ENCODE measurements at places on chromosomes 7 and 10.
A peak's percentile ranks its signal among the peaks of the same experiment; 100 is the strongest.

DNA sequence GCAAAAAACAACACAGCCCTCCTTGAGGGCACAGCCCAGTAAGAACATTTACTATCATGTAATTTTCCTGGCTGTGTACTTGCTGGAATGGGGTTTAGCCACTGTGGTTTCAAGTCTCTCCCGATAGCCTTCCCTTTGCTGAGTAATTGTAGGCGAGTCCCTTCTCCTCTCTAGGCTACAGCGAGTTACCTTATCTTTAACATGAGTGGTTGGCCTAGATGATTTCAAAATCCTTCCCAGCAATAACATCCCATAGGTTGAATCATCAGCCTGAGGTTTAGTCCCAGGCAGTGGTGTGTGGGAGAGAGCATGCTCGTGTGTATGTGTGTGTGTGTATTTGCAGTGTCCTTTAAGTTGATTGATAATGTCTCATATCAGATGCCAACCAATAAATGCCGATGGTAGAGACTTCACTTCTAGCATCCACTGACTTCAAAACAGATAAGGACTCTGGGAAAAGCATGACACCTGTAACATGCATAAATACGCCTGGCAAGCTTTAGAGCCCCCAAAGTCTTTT, 142.9 kb upstream of the ZMIZ1 start:
- H3K27me3 ChIP-seq: peaks cover 14% of the 10 kb centered on the region
- H3K4me3 ChIP-seq: no peak overlapping the region
- no peak overlapping the region for H3K27ac ChIP-seq
- no peaks in the 10 kb centered on the region for H3K36me3 ChIP-seq
- H3K4me1 ChIP-seq: peaks cover 5% of the 10 kb centered on the region

GRCh38 chr7:155349601-155350331, 52.1 kb downstream of the INSIG1 start:
- DNase-seq: no peak
- H3K27ac ChIP-seq: no peak overlapping the region
- H3K4me1 ChIP-seq: peaks cover 6% of the 10 kb centered on the region
- peaks cover 23% of the 10 kb centered on the region for H3K27me3 ChIP-seq
- H3K4me3 ChIP-seq: no peak overlapping the region

DNA sequence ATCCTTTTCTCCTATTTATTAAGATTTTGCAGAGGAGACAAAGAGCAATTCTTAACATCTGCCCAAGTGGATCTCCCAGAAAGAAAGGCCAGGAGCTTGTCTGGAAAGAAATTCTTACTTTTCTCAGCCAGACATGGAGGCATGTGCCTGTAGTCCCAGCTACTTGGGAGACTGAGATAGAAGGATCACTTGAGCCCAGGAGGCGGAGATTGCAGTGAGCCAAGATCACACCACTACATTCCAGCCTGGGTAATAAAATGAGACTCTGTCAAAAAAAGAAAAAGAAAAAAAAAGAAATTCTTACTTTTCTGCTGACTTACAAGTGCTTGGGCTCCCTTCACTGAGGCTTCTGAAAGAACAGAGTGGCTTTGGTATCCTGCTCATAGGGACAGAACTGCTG, 2.4 kb upstream of the CYP3A43 start:
- no peak overlapping the region for H3K27ac ChIP-seq
- peaks cover 2% of the 10 kb centered on the region for H3K4me1 ChIP-seq
- H3K27me3 ChIP-seq: no peaks in the 10 kb centered on the region
- DNase-seq: no peak

DNA sequence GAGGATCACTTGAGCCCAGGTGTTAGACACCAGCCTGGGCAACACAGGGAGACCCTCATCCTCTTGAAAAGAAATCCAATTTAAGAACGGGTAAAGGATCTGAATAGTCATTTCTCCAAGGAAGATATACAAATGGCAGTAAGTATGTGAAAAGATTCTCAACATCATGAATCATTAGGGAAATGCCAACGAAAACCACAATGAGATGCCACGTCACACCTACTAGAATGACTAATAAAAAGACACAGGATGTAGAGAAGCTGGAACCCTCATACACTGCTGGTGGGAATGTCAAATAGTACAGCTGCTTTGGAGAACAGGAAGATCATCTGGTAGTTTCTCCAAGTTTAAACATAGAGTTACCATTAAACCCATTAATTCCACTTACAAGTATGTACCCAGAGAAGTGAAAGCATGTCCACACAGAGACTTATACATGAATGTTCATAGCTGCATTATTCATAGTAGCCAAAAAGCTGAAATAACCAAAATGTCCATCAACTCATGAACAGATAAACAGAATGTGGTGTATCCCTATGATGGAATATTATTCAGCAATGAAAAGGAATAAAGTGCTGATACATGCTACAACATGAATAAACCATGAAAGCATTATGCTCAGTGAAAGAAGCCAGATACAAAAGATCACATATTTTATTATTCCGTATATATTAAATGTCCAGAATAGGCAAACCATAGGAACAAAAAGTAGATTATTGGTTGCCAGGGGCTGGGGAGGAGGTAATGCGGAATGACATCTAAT, 13.1 kb upstream of the ZMIZ2 start:
- H3K27ac ChIP-seq: no peak overlapping the region
- H3K27me3 ChIP-seq: no peaks in the 10 kb centered on the region
- H3K36me3 ChIP-seq: no peaks in the 10 kb centered on the region
- no peak overlapping the region for H3K4me3 ChIP-seq
- no peaks in the 10 kb centered on the region for H3K4me1 ChIP-seq

- H3K27me3 ChIP-seq: no peaks in the 10 kb centered on the region
- DNase-seq: no peak
- no peaks in the 10 kb centered on the region for H3K36me3 ChIP-seq
Observed at GRCh38 chr10:9010093-9010492, 955.6 kb downstream of the GATA3 start.

DNA sequence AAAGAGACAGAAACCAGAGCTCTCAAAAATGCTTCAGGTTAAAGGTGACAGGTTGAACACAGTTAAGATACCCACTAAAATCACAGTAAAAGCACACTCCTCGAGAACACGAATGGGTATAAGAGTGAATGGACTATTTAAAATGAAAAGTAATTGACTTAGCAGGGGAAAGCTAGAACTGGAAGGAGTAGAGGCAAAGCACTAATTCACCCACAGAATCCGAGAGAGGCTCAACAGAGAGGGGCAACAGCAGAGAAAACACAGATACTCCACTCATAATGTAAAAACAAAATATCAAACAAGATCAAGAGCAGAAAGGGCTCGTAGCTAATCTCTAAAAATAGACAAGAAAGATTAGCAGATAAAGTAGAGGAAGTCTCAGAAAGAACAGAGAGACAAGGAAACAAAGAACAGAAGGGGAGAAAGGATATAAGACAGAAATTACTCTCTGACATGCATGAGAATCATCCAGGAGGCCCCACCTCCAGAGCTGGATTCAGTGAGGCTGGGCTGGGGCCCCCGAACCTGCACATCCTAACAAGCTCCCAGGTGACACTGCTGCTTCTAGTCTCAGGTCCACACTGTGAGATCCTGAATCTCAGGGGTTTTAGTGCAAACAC, 117.6 kb downstream of the GALNT11 start:
- no peak overlapping the region for H3K4me3 ChIP-seq
- no peak for DNase-seq
- H3K4me1 ChIP-seq: no peaks in the 10 kb centered on the region
- H3K27ac ChIP-seq: no peak overlapping the region
- H3K36me3 ChIP-seq: peaks cover 64% of the 10 kb centered on the region
- no peaks in the 10 kb centered on the region for H3K27me3 ChIP-seq

DNA sequence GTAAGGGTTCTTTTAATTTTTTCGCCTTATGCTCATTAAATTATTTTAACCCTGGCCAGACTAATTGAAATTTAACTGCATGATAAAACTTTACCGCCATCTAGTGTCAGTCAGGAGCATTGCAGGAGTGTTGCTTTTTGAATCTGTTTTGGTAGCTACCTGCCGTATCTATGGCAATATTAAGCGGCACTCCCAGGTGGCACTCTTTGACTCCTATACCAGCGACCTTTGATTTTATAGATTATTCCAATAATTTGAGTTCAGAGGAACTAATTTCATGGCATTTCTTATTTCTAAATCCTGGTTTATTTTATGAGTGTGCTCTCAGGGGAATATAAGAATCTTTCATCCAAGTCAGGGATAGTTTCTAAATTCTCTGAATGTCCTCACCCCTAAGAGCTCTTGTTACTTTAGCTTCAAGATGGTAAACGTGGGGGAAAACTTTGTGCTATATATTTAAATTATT, 198.9 kb downstream of the REEP3 start:
- peak; percentile 66 for DNase-seq
- no peak overlapping the region for H3K27ac ChIP-seq
- no peaks in the 10 kb centered on the region for H3K36me3 ChIP-seq
- no peak overlapping the region for H3K4me3 ChIP-seq
- peaks cover 13% of the 10 kb centered on the region for H3K4me1 ChIP-seq

- no peaks in the 10 kb centered on the region for H3K36me3 ChIP-seq
- DNase-seq: no peak
- H3K4me3 ChIP-seq: no peak overlapping the region
- H3K4me1 ChIP-seq: peaks cover 17% of the 10 kb centered on the region
- no peaks in the 10 kb centered on the region for H3K27me3 ChIP-seq
Observed at GRCh38 chr10:31101123-31101522, 69.5 kb upstream of the ZNF438 start.

DNA sequence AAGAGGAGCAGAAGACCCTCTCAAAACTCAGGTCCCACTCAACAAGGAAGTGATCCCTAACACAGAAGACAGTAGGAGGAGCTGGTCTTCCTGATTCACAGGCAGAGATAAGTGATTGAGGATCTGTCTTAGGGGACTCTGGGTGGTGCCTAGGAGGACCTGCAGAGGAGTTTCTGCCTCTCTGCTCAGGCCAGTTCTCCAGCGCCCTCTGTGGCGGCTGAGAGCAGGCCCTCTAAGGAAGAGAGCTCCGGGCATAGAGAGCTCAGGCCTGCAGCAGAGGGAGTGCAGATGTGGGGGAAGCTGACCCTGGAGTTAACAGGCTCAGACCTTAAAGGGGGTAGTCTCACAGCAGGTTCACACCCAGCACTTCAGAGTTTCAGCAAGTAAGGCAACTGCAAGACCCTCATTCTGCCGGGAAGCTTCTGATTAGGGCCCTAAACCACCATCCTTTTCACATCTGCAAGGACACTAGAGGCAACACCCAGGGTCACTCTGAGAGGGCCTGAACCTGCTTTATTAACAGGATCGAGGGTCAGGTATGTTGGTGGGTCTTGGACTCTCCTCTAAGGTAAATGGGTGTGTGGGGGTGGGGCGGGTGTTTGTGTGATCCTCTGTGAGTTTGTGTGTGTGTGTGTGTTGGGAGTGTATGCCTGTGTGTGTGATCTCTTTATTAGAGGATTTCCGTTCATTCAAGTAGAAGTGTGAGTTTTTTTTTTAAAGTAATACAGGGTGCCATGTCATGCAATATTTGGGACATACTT, 57.6 kb upstream of the TARP start:
- DNase-seq: no peak
- H3K27ac ChIP-seq: no peak overlapping the region
- H3K27me3 ChIP-seq: no peaks in the 10 kb centered on the region
- H3K36me3 ChIP-seq: no peaks in the 10 kb centered on the region
- no peak overlapping the region for H3K4me3 ChIP-seq
- peaks cover 6% of the 10 kb centered on the region for H3K4me1 ChIP-seq

DNA sequence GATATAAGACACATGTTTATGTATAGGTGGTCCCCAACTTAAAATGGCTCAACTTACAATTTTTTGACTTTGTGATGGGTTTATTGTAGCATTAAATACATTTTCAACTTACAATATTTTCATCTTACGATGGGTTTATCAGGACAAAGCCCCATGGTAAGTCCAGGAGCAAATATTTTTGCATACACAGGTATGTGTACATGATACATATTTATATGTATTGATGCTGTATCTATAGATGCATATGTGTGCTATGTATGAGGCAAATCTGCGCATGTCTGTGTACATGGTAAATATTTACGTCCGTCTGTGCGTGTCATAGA, 664 bp upstream of the UBE3C start:
- peak overlapping the region; percentile 61 for H3K4me3 ChIP-seq
- DNase-seq: no peak
- H3K4me1 ChIP-seq: peaks cover 22% of the 10 kb centered on the region

GRCh38 chr7:53491051-53491450, 455.6 kb downstream of the POM121L12 start:
- H3K4me3 ChIP-seq: no peak overlapping the region
- peak; percentile 90 for DNase-seq
- H3K4me1 ChIP-seq: peaks cover 7% of the 10 kb centered on the region
- no peaks in the 10 kb centered on the region for H3K27me3 ChIP-seq

- peaks cover 54% of the 10 kb centered on the region for H3K4me1 ChIP-seq
- no peak for DNase-seq
- H3K27me3 ChIP-seq: no peaks in the 10 kb centered on the region
- peak overlapping the region; percentile 21 for H3K27ac ChIP-seq
- H3K36me3 ChIP-seq: no peaks in the 10 kb centered on the region
Observed at GRCh38 chr10:69335613-69336012, 57.3 kb downstream of the HK1 start.
